Amniotic stem cell (primary cell): ENCODE measurements at places on chromosomes 5 and 9.

DNA sequence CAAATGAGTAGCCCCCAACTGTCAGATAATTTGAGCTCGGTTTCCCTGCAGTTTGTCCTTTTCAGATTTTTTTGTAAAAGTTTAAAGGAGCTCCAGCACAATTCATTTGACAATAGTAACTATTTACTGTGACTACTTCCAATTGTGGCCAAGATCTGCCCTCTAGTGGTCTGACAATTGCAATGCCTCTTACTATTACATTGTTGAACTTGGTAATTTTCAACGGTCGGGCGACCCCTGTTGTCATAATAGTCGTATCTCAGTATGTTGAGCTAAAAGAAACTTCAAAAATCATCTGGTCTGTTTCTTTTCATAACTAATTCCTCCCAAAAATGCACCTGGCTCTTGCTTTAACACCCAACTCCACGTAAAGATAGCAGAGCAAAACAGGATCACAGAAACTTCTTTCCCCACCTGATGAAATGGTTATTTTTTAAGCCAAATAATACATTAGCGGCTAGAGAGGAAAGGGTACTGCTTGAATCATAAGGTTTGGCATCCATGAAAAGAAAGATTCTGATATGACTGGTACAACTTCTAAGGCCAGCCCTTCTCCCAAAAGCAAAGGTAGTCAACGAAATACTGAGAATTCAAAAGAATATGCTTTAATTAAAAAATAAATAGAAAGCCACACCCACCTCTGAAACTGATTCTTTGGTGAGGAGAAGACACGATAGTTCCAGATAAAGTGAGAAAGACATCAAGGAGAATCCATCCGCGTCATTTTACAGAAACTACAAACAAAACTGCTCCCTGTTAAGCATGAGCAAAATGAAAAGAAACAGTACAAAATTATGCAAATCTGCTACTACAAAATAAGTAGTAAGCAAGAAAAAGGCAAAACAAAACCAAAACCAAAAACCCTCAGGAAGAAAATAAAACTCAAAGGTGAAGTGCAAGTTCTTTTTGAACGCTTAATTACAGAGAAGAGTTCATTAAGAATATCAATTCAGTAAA, 76.9 kb upstream of the HTR4 start:
- DNase-seq, result peak; percentile 90

DNA sequence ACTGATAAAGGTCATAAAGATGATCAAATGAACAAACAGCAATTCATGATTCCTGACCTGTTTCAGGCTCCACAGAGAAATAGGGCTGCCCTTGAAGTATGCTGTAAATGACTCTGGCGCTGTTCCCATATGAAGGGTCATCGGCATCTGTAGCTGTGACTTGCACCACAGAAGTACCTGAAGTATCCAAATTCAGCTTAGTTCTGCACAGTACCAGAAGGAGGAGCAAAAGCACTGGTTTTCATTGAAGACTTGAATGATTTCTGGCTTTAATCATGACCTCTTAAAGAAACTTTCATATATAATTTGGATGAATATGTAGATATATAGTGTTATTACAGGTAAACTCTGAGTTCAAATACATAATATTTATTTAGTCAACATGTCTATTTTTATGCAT, 109.1 kb downstream of the CDH10 start:
- DNase-seq, result no peak

GRCh38 chr5:53884417-53884816, 324.0 kb downstream of the NDUFS4 start:
- DNase-seq, result no peak

- DNase-seq, result no peak
Observed at GRCh38 chr9:97853844-97854695, 1.0 kb downstream of the FOXE1 start.

DNA sequence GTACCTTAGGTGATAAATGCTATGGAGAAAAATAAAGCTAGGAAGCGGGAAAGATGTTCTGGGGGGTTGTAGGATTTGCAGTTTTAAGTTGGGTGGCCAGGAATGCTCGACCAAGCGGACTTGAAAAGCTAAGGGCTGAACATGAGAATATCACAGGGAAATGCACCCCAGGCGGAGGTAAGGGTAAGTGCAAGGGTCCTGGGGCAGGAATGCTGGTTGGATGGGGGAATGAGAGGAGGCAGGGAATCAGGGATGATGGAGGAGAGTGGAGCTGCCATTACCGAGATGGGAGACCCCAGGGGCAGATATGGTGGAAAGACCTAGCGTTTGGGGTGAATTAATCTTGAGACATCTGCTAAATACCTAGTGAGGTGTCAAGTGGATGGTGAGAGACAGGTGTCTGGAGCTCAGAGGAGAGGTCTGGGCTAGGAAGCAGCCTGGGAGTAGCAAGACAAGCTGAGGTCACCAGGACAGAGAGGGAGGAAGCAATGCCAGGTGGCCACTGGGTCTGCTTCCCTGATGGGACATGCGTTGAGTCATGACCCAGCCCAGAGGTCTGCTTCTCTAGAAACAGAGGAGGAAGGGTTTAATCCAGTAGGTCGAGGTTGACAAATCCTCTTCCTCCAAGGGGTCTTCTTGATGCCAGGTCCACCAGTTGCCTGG, 77.7 kb upstream of the ASS1 start:
- DNase-seq, result no peak

DNA sequence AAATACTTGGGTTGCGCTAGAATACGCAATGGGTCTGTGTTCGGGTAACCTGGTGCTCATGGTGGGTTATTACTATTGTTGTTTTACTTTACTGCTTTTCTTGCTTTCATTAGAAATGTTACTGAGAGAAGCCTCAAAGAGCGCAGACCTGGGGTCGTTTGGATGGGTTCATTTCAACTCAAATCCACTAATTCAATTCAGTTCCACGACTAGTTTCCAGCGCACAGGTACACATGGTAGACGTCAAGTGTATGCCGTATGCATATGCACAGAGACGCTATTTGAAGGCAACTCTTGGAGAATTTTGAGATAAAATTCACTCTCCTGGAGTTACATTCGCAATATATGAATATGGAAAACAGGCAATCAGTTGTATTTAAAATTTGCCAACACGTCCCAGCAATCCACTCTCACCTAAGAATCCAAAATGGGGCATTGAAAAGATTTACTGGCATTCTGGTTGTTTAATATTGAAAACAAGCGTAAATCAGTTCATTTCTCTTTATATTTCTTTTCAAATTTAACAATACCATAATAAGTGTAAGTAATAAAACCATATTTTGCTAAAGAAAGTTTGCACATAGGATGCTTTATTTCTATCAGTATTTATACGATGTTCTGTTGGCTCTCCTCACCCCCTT, 4.4 kb upstream of the PAX5 start:
- no peak for DNase-seq

DNA sequence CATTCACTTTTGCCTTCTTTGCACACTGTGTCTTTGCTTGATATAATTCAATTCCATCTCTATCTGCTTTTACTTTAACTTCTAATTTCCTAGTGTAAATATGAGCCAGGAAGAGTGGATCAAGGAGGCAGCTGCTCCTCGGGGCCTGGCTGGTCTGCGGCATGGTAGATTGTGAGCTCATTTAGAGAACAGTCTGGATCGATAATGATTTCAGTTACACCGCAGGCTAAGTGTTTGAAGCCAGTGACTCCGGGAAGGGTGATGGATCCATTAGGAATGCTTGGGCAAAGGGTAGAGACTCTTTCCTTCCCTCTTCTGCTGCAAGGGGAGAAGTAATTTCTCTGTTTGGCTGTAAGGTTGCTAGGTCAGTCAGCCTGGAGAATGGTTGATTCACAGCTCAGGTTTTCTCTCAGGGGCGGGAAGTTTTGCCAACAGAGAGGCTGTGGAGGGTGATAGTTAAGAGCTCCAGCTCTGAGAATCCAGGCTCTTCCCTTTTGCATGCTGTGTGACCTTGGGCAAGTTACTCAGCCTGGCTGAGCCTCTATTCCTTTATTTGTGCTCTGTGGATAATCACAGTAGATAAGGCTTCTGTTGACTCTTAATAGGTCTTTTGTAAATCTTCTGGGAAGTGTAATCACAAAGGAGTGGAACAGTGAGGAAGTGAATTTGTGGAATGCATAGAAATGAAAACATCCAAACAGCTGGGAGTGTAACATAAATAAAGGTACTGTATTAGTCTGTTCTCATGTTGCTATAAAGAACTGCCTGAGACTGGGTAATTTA, 99.1 kb downstream of the PTTG1 start:
- no peak for DNase-seq

- DNase-seq, result no peak
Observed at GRCh38 chr5:173793648-173794548, 94.3 kb upstream of the CPEB4 start.

GRCh38 chr5:139836469-139837208, 41.0 kb downstream of the PSD2 start:
- DNase-seq, result no peak

GRCh38 chr9:126126807-126127206, 199.8 kb upstream of the MVB12B start:
- no peak for DNase-seq

DNA sequence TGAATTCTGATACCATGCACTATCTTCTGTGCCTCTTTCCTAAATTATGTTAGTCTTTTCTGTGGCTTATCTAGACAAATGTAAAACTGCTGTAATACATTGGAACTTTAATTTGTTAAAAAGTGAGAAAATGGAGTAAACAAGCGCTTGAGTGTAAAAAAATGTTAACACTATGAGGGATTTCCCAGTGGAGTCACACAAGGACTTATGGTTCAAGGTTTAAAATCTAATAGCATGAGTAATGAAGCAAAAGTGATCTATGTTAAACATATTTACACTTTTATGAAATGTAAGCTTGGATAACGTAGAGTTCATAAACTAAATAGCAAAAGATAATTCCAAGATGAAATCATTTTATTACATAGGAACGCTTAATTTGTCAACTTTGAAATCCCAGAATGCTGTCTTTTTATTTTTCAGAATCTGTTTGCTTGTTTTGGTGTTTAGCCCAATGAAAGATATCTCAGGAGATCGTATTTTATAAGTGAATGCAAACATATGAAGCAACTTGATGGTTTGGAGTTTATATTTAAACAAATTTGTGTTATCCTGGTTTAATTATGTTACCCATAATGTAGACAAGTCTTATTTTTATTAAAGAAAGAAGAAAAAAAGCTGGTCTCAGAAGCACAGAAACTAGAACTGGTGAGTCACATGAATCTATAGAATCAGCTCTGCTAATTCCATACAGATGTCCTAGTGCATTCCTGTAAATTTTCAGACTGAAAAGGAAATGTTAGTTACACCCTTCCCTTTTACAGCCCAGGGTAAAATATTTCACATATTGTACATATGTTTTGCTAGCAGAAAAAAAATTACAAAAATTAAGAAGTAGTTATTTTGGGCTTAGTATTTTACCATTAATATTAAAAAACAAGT, 34.2 kb upstream of the FBN2 start:
- peak; percentile 58 for DNase-seq

- no peak for DNase-seq
Observed at GRCh38 chr5:135714126-135714894, 120.2 kb upstream of the SLC25A48 start.

- DNase-seq, result peak; percentile 44
Observed at GRCh38 chr5:137751869-137752491, 2.2 kb downstream of the HNRNPA0 start.

GRCh38 chr5:170360709-170361108, 28.5 kb downstream of the KCNMB1 start:
- DNase-seq, result no peak

DNA sequence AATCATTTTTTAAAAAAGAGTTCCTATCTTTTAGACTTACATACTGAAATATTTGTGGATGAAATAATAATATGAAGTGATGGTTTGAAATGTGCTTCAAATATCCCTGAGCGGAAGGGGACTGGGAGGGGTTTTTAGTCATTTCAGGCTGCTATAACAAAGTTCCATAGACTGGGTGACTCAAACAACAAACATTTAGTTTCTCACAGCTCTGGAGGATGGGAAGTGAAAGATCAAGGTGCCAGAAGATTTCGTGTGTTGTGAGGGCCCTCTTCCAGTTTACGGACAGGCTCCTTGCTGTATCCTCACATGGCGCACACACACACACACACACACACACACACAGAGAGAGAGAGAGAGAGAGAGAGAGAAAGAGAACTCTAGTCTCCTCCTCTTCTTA, 27.1 kb upstream of the TEX10 start:
- DNase-seq, result peak; percentile 7

GRCh38 chr9:79184831-79185230, 386.9 kb upstream of the TLE4 start:
- no peak for DNase-seq

DNA sequence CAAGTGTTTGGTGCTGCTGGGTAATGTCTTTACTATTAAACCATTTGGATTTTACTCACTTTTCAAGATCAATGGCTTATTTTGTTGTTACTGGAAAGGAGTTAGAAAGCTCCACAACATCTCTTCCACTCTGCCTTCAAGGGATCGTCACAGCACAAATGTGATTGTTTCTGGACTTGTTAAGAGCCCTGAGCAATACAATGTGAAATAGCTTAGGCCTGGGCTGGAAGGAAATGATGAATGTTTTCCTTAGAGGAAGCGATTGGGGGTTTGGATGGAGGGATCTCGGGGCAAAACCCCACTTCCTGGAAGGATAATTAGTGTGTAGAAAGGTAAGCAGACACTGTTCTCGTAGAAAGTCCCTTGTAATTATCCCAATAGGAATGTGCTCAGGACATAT, 59.3 kb upstream of the MYO10 start:
- no peak for DNase-seq

- no peak for DNase-seq
Observed at GRCh38 chr9:131274674-131275331, 1.5 kb downstream of the FAM78A start.

GRCh38 chr5:106940301-106940846, 730.4 kb downstream of the EFNA5 start:
- no peak for DNase-seq

DNA sequence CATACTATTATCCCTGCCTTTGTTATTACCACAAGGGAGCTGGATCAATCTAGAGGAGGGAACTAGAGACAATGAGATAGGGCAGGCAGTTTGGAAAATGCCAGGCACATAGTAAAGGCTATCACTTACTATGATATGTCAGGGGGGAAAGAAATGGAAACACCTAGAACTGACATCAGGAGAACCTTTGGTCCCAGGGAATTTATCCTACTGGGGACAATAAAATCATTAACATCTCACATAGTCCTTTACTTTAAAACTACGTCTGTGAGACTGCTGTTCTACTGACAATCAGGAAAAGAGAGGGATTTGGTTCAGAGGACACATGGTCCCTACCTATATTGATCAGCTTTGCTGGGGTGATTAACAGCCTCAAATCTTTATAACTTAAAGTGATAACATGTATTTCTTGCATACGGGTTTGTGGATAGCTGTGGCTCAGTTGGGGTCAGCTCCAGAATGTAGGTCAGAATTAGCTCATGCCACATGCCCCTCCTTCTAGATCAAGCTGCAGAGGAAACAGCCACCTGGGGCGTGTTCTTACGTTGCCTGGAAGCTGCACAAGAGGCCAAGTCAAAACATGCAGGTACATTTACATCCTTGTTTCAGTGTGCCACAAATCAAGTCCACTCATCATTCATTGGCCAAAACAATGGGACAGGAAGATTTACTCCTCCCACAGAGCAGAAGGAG, 43.9 kb upstream of the ALDOB start:
- no peak for DNase-seq

GRCh38 chr9:126860757-126861466, 473 bp downstream of the ZBTB34 start:
- no peak for DNase-seq

GRCh38 chr5:83865579-83865978, 144.9 kb upstream of the HAPLN1 start:
- no peak for DNase-seq
